ENCODE measurements at places on chromosomes 5 and 9. TPM values are rescaled to one million over a fixed set of nuclear protein-coding genes. Genes with fewer than 3 reads are reported as not detected.
A peak's percentile ranks its signal among the peaks of the same experiment; 100 is the strongest.

GRCh38 chr9:69671879-69672595, at the start of gene APBA1:
Gene APBA1, minus strand, starts transcription at chr9:69672371.
- no peaks in the 10 kb centered on the region for H3K36me3 ChIP-seq
- DNase-seq: peak; percentile 52
- H3K27ac ChIP-seq: peak within 1 kb of the TSS; percentile 93
- no peaks in the 10 kb centered on the region for H3K27me3 ChIP-seq

- no peak overlapping the region for H3K27ac ChIP-seq
- no peaks in the 10 kb centered on the region for H3K4me1 ChIP-seq
- no peak overlapping the region for H3K4me3 ChIP-seq
Observed at GRCh38 chr5:158529454-158529853, 570.3 kb downstream of the EBF1 start.

DNA sequence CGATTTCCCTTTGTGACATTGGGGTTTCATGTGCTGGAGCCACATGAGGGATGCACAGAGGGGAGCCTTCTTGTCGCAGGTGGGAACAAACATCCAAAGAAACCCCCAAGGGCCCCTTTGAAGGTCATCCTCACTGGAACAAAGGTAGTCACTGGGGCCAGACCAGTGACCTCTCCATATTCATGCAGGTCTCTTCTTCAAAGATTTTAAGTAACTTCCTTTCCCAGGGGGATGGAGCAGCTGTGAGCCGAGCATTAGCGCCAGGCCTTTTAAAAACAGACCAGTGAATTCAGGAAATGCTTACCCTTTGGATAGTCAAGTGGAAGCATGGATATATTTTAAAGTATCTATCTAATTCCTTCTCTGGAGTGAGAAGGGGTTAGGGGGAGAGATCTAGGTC, 33.0 kb downstream of the DAPK1 start:
- no peak for DNase-seq
- H3K36me3 ChIP-seq: no peaks in the 10 kb centered on the region
- H3K4me3 ChIP-seq: no peak overlapping the region
- no peaks in the 10 kb centered on the region for H3K4me1 ChIP-seq
- H3K27ac ChIP-seq: no peak overlapping the region
- H3K27me3 ChIP-seq: no peaks in the 10 kb centered on the region

DNA sequence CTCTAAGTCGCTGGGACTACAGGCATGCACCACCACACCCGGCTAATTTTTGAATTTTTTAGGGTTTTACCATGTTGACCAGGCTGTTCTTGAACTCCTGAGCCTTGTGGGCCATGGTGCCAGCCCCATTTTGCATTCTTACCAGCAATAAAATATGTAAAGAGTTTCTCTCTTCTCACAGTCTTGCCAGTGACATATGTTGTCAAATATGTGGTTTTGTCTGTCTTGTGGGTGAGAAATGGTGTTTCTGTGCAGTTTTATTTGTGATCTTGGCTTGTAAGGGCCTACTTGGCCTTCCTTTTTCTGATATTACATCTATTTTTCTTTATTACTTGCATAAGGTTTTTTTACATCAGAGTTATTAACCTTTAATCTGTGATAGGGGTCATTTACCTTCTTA, 47.1 kb downstream of the SPIN1 start:
- H3K36me3 ChIP-seq: no peaks in the 10 kb centered on the region
- H3K27me3 ChIP-seq: no peaks in the 10 kb centered on the region
- no peak overlapping the region for H3K4me3 ChIP-seq
- H3K27ac ChIP-seq: no peak overlapping the region
- no peak for DNase-seq

- H3K27ac ChIP-seq: peak overlapping the region; percentile 98
- H3K4me3 ChIP-seq: no peak overlapping the region
- no peaks in the 10 kb centered on the region for H3K27me3 ChIP-seq
- H3K36me3 ChIP-seq: no peaks in the 10 kb centered on the region
- no peaks in the 10 kb centered on the region for H3K4me1 ChIP-seq
Observed at GRCh38 chr9:124295159-124295794, 37.5 kb downstream of the NEK6 start.

- no peak for DNase-seq
- no peaks in the 10 kb centered on the region for H3K27me3 ChIP-seq
- H3K4me1 ChIP-seq: no peaks in the 10 kb centered on the region
- no peak overlapping the region for H3K27ac ChIP-seq
- H3K36me3 ChIP-seq: no peaks in the 10 kb centered on the region
Observed at GRCh38 chr5:149759986-149760853, 30.1 kb downstream of the PPARGC1B start.

DNA sequence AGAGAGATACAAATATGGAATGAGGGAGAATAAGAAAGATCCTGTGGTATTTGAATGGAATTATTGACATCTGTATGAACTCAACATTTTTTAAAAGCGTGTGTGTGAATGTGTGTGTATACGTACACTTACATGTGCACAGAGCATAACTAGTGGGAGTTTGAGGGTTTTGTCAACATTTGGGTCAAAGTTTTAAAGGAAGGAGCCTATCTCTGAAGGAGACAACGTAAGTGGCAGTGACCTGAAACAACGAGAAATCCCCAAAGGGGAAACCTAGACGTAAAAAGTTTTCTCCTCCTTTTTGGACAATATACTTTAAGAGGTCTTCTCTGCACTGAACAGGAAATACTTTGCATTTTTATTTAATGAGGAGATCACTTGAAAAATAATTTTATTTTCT, 40.2 kb upstream of the DTWD2 start:
- no peak for DNase-seq
- H3K4me1 ChIP-seq: no peaks in the 10 kb centered on the region
- H3K27me3 ChIP-seq: no peaks in the 10 kb centered on the region
- H3K36me3 ChIP-seq: no peaks in the 10 kb centered on the region

DNA sequence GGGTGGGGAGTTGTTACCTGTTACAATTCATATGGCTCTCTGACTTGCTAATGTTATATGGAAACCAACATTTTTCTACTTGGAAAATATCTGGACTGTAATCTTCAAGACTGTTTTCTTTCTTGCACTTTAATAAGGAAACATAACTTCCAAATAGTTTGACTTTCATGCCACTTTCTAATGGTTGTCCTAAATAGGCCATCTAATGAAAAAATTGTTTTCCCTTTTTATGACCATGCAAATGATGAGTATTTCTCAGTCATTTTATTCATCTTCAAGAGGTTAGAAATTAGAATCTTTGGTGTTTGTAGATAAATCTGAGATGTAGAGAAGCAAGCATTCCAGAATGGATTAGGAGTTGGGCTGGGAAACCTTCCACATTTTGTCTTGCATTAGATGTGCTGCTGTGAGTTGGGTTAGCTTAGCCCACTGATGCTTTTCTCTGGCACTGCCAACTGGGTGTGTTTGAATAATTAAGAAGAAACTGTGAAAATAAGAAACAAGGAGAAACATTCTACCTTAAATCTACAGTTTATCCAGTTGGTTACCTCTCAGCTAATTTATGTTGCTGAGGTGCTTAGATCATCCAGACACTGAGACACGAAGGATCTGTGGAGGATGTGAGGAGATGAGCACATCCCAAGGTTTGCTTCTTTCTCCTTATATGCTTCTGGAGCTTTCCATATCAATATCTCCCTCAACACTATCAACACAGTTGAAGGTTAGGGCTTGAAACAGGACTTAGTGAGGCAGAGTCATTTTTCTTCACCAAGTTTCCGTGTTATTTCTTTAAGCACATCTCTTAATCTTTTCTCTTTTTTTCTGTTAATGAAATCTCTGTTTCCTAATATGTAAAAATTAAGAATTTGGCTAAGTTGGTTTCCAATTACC, 2.7 kb downstream of the RASGRF2 start:
- H3K27me3 ChIP-seq: peaks cover 27% of the 10 kb centered on the region
- H3K36me3 ChIP-seq: no peaks in the 10 kb centered on the region
- no peak overlapping the region for H3K4me3 ChIP-seq
- no peak overlapping the region for H3K27ac ChIP-seq

- no peak overlapping the region for H3K4me3 ChIP-seq
- H3K27ac ChIP-seq: no peak overlapping the region
- DNase-seq: no peak
- peaks cover 16% of the 10 kb centered on the region for H3K4me1 ChIP-seq
- H3K36me3 ChIP-seq: no peaks in the 10 kb centered on the region
Observed at GRCh38 chr5:56688402-56688801, 126.9 kb upstream of the MAP3K1 start.

The PTRH1 gene
- 46.7 TPM for total RNA-seq

The PRRT1B gene
- total RNA-seq: not detected

The AMBP gene
- not detected for total RNA-seq

The TRPM3 gene
- total RNA-seq: 8.1 TPM

The FBXO38 gene
- total RNA-seq: 55.0 TPM

The TAS2R1 gene
- total RNA-seq: not detected
